ENCODE measurements at places on chromosomes 1 and 21.

- no peak for DNase-seq
These were observed 61.7 kb upstream of the USP24 start for GRCh38 chr1:55276671-55277376.

- DNase-seq, result peak; percentile 31
These were observed 20.1 kb downstream of the CASZ1 start for GRCh38 chr1:10776190-10776905.

DNA sequence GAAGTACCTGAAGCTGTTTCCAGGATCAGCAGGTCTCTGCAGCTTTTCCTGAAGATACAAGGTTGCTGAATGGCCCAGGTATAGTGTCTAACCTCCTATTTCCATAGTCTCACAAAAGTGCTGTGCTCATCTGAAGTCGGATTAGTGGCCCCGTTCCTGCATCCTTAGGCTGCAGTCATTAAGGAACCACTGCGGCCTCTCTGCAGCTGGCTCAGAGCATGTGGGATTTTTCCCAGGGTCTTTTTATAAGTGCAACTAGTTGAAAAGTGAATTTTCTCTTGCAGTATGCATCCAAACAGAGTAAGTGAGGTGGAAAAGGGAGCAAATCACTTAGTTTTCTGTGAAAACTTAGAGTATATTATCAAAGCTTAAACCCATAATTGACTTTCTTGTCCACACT, 565.3 kb upstream of the NEGR1 start:
- no peak for DNase-seq

GRCh38 chr1:28882009-28882628, 32.2 kb upstream of the EPB41 start:
- DNase-seq, result peak; percentile 97

GRCh38 chr1:245804696-245805095, 649.9 kb downstream of the KIF26B start:
- DNase-seq, result no peak

- no peak for DNase-seq
These were observed 151.9 kb downstream of the CASZ1 start for GRCh38 chr1:10644307-10645128.

- DNase-seq, result no peak
These were observed 17.2 kb downstream of the CDCP2 start for GRCh38 chr1:54135436-54136120.

GRCh38 chr1:84377480-84378095, 20.7 kb upstream of the DNASE2B start:
- no peak for DNase-seq

GRCh38 chr1:111630567-111630966, 11.0 kb downstream of the RAP1A start:
- DNase-seq, result no peak

DNA sequence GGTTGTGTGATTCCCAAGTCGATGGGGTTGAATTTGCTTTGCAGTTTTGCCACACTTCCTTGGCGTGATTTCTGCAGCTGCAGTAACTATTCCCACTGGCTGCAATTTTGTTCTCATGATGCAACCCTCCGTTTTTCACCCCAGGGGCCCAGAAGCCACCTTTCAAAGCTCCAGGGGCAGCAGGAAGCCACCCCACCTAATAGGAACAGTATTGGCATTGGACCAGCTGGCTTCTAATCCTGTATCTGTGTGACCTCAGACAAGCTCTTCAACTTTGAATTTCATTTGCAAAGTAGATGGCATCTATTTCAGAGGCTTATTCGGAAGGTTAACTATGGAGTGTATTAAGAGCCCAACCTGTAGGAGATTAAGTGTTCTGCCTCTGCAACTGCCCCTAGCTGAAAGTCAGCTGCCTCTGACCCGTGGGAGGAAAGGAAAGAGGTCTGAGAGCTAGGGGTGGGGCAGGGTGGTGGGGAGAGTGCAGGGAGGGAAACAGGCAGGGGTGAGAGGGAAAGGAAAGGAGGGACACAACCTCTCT, 12.6 kb downstream of the C1orf115 start:
- no peak for DNase-seq

- DNase-seq, result peak; percentile 68
These were observed 11.8 kb upstream of the F3 start for GRCh38 chr1:94553323-94553730.

DNA sequence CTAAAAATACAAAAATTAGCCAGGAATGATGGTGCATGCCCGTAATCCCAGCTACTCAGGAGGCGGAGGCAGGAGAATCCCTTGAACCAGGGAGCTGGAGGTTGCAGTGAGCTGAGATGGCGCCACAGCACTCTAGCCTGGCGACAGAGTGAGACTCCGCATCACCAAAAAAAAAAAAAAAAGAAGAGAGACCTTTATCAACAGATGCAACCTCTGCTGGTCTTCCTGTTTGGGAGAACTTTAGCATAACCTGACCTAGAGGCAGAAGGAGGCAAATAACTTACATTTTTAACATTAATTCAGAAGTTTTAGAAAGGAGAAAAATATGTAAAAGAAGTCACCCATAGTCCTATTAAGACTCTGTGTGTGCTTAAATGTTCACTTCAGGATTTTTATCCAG, 32.4 kb downstream of the SLAMF1 start:
- DNase-seq, result no peak

DNA sequence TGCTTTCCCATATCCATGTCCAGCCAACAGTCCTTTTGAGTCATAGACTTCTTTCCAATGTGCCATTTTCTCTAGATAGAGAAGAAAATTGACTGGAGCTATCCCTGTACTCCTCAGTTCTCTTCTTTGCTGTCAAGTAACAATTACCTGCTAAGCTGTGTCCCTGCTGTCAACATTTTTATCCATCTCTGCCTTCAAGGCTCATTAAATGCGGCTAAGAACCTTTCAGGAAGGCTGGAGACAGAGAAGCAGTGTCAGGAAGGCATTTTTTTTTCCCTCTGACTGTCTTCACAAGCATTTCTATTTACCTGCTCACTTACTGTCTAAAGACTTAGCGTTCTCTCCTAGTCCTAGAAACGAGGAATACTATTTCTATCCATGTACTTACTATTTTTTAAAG, 69.1 kb downstream of the MTR start:
- DNase-seq, result no peak

GRCh38 chr1:159311679-159312078, 9.5 kb downstream of the FCER1A start:
- no peak for DNase-seq

DNA sequence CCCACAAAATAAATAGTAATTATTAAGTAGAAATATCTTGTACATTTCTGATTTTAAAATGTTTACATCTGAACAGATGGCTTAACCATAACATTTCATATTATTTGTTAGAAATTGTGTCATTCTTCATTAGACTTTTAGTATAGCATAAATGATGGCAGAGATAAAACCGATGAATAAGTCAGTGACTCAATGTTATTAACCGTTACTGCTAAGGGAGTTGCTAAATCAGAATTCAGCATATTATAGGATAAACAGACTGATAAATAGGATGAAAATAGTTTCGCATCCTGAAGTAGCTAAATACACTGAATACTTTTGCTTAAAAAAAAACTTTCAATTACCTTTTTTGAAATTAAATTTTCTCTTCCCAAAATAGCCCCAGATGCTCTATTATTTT, 610.6 kb upstream of the ZP4 start:
- DNase-seq, result no peak

DNA sequence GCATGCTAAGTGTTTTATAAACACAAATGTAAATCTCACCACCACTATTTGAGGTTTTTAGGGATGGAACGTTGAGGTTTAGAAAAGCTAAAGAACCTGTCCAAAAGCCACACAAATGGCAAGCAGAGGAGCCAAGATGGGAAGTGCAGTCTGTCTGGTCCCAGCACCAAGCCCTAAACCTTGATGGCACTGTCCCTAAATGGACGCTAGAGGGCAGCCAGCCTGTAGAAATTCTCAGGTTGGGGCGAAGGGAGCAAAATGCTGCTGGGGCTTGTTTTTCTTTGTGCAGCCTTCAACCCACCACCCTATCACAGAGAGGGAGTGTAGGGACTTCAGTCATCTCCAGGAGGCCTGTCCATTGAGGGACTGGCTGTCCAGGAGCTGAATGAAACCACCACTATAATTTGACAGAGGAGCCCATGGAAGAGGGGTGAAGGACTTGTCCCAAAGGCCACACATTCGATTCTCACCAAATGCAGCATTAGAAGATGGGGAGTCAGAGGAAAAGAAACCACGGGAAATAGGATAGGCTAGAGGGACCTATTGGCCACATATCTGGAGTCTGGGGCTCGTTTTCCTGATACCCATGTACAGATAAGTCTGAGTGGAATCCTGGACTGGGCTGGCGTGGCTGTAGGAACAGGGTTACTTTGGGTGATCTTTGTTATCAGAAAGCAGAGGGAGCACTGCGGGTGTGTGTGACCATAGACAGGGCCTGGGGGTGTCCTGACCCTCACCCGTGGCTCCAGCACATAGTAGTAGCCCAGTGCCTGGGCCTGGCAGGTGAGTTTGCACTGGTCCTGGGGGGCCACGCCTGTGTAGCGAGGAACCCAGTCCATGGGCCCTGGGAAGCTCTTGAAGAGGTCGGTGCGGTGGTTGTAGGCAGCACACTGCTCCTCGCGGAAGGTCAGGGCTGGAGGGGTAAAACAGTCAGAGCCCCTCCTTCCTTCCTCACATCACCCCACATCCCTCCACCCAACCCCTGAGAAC, 6.1 kb downstream of the ADAMTS4 start:
- DNase-seq, result peak; percentile 85

Data from DMS53 (cell line).